ENCODE measurements at places on chromosomes 7 and 10.

DNA sequence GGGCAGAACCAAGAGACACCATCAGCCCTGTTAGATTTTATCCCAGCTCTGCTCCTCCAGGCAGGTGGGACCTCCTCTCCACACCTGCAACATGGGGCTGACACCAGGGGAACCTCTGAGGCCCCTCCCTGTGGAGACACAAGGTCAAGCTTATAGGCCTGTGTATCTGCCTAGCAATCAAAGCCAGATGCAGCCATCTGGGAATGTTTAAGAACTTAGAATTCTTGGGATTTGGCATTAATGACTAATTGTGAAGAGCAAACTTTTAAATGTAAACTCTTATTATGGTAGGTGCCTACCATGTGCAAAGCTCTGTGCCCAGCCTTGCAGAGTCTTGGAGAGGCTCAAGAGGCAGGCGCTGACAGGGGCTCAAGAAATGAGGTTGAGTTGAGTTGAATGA, 52.1 kb downstream of the TBATA start:
- no peak for DNase-seq

DNA sequence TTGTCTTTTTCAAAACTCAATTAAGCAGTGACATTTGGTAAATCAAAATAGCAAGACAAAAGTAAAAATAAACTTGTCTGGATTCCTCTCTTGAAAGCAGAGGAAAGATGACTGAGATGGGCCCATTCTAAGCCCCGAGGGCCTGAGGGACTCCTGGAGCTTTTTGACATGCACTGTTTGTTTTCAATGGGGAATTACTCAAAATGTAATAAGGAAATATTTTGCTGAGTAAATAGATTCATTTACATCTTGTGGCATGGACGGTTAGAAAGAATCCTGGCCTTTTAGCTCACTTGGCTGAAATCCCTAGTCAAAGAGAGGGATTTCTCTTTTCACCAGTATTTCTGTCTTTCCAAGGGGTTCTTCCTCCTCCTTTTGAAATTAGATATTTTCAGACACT, 108.0 kb downstream of the MKX start:
- no peak for DNase-seq

DNA sequence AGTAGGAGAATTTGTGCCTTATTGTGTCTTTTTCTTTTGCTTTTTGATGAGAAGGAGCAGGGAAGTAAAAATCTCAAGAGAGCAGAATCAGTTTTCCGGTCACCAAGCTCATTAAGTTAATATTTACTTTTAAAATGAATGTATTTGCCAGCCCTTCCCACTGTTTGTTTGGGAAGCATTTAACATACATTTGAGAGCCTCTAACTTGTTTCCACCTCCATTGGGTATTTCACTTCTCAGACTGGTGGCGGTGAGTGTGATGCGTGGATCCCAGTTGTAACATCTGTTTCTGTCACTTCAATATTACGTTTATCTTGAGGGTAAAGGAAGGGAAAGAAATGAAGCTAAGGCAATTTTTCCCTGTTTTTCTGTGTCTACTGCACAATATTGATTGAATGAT, 22.8 kb downstream of the CDK14 start:
- no peak for DNase-seq

- no peak for DNase-seq
Observed at GRCh38 chr10:24008164-24009091, 200.5 kb upstream of the KIAA1217 start.

DNA sequence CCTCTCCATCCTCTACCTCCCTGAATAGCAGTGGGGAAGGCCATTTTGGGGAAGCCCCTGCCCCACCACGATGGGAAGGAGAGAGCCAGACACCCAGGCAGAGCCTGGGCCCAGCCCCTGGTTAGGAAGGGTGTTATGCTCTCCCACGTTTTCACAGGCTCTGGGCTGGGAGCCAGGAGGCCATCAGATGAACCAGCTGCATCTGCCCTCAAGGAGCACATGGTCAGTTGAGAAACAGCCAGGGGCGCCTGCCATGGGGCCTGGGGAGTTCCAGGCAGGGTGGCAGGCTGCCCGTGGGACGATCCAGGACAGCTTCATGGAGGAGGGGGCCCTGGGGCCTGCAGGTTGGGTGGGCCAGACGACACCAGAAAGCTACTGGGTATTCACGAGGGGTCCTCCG, 47.5 kb downstream of the CAMK2B start:
- DNase-seq: no peak

GRCh38 chr7:70616821-70617220, 515.1 kb upstream of the GALNT17 start:
- no peak for DNase-seq

DNA sequence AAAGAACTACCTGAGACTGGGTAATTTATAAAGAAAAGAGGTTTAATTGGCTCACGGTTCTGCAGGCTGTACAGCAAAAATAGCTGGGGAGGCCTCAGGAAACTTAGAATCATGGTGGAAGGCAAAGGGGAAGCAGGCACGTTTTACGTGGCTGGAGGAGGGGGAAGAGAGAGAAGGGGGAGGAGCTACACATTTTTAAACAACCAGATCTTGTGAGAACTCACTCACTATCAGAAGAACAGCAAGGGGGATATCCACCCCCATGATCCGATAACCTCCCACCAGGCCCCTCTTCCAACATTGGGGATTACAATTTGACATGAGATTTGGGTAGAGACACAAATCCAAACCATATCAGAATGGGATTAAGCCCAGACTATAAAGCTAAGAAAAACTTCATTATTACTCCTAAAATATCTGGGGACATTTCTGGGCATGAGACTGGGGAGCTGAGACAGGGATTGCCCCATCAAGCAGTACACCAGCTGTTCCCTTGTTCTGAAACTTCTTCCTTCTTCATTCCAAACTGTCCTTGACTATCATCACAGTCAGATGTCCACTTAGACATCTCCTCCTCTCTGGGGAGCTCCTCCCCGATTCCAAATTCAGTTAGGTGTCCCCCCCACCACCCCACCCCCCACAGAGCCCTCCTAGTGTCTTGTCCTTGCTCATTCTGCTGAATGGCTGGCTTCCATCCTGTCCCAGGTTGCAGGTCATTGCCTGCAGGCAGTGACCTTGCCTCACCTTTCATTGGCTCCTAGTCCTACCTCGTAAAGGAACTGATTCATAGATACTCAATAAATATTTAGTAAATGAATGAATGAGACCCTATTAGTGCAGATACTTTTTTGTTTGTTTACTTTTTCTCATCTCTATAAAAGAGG, 132.6 kb downstream of the EVX1 start:
- DNase-seq: no peak

DNA sequence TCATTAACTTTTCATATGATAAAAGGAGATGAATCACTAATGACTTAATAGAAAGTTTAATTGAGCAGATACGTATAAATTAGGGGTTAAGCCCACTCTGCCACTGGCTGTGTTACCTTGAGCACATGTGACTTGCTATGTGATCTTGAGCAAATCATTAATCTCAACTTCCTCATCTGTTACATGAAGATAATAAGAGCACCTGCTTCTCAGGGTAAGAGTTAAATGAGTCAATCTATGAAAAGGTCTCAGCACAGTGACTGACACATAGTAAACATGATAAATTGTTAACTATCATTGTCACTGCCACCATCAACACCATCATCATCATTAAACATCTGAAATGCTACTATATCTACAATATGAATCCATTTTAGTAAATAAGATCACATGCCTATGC, 110.8 kb downstream of the TPK1 start:
- DNase-seq: no peak

- no peak for DNase-seq
Observed at GRCh38 chr7:3497796-3498195, 196.7 kb downstream of the SDK1 start.

DNA sequence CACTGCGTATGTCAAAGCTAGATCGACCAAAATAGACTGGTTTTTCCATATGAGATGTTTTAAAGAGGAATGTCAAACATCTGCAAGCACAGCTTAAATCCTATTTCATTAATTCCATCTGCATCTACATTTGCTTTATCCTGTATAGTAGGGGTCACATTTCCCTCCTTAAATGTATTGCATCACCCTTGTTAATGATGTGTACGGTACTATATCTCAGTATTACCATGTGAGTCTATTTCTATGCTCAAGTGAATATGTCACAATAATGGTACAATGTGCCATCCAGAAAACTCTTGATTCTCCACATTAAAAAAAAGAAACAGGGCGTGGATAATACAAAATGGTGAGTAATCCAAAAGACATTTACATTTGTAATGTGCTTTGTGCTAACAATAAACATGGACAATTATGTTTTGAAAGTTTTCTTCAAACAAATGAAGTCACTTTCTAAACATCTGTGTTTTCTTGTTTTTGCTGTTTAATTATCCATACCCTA, 56.6 kb downstream of the TWIST1 start:
- DNase-seq: no peak

DNA sequence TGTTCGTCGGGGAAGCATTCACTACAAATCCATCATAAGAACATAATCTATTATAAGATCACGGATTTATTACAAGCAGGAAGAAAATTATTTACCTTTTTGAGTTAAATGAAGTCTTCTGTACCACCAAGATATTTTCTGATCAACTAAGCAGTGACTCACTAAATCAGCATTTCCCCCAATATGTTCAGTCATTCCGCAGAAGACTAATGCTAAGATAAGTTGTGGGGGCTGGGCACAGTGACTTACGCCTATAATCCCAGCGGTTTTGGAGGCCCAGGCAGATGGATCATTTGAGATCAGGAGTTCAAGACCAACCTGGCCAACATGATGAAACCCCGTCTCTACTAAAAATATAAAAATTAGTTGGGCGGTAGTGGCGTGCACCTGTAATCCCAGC, 144.2 kb upstream of the EGR2 start:
- DNase-seq: no peak

- DNase-seq: no peak
Observed at GRCh38 chr10:35092851-35093250, 2.7 kb upstream of the CUL2 start.

DNA sequence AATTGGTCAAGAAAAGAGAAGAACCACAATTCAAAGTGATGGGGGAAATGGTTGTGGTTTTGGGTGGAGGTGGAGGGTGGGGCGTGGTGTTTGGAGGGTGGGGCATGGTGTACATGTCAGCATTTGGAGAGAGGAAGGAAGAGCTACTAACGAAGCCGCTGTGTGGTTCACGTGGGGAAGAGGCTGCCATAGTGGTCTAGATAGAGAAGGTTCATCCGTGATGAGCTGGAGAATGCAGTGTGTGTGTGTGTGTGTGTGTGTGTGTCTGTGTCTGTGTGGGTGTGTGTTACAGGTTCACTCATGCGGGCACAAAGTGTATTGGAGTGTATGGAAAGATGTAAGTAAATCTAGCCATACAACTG, 6.1 kb upstream of the VCL start:
- peak; percentile 99 for DNase-seq

GRCh38 chr10:105252911-105253310, 611.8 kb downstream of the SORCS3 start:
- DNase-seq: no peak

DNA sequence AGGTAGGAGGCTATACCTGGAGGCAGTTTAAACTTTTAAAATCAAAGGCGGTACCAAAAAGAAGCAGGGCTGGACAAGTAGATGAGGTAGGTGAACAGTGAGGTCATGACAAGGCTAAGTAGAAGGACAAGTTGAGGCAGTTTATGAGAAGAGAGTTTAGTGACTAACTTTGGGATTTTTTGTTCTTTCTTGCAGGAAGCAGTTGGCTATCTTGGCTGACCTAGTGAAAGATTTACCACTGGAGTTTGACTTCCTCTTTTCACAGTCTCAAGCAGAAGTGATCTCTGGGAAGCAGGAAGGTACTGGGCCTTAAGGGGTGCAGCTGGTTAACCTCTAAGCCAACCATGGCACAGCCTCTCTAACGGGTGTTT, 26.3 kb downstream of the ENTPD7 start:
- DNase-seq: no peak

GRCh38 chr7:139106959-139107358, 2.6 kb downstream of the ZC3HAV1 start:
- no peak for DNase-seq

DNA sequence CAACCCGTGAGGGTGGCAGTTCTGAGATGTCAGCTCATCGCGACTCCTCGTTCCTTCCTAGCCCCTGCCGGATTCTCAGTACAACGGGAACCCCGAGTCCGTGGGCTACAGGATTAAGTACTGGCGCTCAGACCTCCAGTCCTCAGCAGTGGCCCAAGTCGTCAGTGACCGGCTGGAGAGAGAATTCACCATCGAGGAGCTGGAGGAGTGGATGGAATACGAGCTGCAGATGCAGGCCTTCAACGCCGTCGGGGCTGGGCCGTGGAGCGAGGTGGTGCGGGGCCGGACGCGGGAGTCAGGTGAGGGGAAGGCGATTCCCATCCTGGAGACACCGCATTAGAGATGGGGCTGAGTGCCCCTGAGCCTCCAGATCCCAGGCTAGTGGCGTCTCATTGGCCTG, 568.1 kb upstream of the FOXK1 start:
- no peak for DNase-seq

DNA sequence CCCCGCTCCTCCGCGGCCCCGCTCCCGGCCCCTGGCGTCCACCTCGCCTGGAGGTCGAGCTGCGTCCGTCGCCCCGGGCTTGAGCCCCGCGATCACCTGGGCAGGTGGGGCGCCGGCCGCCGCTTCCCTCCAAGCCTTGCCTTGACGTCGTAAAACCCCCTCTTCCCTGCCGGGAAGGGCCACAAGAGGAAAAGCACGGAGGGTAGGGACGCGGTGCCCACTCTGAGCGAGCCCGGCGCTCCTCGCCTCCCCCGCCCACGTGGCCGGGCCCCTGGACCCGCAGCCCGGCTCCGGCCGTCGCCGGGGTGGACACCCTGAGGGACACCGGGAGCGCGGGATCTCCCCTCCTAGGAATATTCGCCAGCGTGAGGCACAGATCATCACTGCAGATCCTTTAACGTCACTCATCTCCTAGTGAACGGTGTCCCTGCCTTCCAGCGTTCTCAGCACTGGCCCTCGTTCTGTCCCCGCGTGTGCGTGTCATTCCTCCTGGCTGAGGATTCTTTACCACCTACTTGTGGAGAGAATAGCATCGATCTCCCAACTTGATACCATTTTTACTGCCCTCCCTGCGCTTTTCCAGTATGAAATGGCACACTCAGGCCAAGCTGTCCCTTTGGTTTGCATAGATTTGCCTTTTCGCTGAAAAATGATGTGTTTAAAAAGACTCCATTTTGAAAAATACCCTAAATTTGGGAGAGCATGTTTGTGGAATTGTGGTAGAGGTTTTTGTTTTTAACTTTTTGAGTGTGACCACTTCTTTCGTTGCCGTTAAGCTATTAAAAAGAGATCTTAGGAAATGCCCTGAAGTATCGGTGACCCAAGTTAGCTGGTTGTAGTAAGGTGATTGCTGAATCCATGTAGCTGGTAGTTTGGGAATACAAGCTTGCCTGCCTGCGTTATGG, 649 bp downstream of the ACTR3B start:
- no peak for DNase-seq

Data from T-helper 2 cell (primary cell).